ENCODE measurements at places on chromosomes 3 and 15.

GRCh38 chr3:185820973-185821758 is 3.7 kb downstream of the IGF2BP2 start:
- no peak for DNase-seq

GRCh38 chr3:37386627-37387230 is 212.3 kb upstream of the LRRFIP2 start:
- no peak for DNase-seq

GRCh38 chr15:64112073-64112772 is 16.4 kb downstream of the SNX1 start:
- DNase-seq, result no peak

- DNase-seq, result no peak
These were observed 10.1 kb upstream of the SCAP start for GRCh38 chr3:47485812-47486211.

Measured in ascending aorta (tissue), 2 donors.